ENCODE measurements at places on chromosomes 5 and 9.
A peak's percentile ranks its signal among the peaks of the same experiment; 100 is the strongest.

DNA sequence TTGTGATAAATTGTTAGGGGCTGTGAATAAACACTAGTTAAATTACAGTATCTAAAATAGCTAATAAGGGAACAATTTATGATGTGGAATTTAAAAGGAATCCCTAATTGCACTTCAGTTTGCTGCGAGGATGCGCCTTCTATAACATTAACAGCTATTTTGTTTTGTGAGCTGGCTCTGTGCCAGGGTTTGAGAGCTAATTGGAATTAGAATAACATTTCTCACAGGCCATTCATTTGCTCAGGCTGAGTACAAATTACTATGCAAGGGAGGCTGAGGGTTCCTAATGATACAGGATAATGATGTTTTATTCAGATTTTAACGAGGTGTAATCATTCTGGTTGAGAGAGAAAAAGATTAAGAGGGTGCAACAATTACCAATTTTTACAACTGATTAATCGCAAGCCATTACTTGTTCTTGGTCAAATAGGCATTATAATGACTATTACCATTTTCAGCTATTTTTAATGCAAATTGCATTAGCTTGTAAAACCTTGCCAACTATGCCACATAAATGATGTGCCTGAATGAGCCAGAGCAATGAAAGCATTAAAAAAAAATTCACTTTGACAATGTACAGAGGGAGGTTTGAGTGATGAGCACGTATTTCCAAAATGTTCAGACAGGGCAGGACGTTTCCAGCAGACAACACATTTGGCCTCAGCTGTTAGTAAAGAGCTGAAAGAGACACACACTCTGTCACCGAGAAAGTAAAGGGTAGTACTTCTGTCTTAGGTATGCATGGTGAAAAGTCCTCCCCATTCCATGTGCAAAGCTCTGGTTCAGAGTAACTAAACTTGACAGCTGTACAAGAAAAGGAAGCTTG lies 576.5 kb downstream of the TLE1 start:
- no peak for DNase-seq

DNA sequence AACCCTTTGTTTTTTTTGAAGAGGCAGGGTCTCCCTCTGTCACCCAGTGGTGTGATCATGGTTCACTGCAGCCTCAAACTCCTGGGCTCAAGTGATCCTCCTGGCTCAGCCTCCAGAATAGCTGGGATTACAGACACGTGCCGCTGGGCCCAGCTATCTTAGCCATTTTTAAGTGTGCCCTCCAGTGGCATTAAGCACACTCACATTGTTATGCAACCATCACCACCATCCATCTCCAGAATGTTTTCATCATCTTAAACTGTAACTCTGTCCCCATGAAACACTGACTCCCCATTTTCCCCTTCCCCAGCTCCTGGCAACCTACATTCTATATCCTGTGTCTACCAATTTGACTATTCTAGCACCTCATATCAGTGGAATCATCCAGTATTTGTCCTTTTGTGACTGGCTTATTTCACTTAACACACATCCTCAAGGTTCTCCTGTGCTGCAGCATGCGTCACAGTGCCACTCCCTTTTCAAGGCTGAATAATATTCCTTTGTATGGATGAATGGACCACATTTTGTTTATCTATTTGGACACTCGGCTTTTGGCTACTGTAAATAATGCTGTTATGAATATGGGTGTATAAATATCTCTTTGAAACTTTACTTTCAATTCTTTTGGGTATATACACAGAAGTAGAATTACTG lies 12.5 kb upstream of the RAPGEF1 start:
- no peak for DNase-seq

- no peak for DNase-seq
These were observed 4.1 kb downstream of the NACC2 start for GRCh38 chr9:136090768-136091581.

- no peak for DNase-seq
These were observed 7.0 kb downstream of the NOP16 start for GRCh38 chr5:176381423-176381822.

GRCh38 chr5:9362600-9362999 lies 183.3 kb downstream of the SEMA5A start:
- no peak for DNase-seq

- no peak for DNase-seq
These were observed 11.3 kb downstream of the MYOZ3 start for GRCh38 chr5:150672237-150672883.

DNA sequence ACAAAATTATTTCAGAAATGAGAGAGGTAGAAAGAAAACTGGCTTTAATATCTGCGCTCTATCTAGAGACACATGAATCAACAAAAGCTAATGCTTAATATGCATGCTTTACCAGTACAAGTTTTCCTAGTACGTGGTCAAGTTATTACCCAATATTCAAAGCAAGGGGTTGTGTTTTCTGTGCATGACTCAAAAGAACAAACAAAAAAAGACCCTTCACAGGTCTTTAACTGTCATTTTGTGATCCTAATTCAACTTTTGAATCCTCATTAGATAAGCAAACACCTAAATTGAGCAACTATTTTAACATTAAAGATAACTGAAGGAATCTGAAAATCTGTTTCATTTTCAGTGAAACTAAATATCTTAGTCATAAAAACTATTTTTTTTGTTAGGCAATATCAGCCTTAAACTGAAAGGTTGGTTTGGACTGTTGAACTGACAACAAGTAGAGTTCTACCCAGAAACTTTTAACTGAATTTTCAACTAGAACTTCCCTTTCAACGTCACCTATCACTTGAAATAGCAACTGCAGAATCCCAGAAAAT lies 12.5 kb downstream of the ST8SIA4 start:
- DNase-seq = peak; percentile 34

GRCh38 chr9:133991964-133992779 lies at the start of gene VAV2:
VAV2 (minus strand) TSS chr9:133992324; CDS start chr9:133992278, 46 bp downstream.
- DNase-seq = peak; percentile 20

- no peak for DNase-seq
These were observed 32.7 kb downstream of the TMOD1 start for GRCh38 chr9:97534185-97534584.

GRCh38 chr5:30405821-30406220 lies 787.7 kb upstream of the CDH6 start:
- no peak for DNase-seq

GRCh38 chr9:115525111-115526058 lies 407.4 kb upstream of the TNC start:
- DNase-seq = no peak

GRCh38 chr5:149415066-149415967 lies 36.2 kb upstream of the IL17B start:
- DNase-seq = no peak

DNA sequence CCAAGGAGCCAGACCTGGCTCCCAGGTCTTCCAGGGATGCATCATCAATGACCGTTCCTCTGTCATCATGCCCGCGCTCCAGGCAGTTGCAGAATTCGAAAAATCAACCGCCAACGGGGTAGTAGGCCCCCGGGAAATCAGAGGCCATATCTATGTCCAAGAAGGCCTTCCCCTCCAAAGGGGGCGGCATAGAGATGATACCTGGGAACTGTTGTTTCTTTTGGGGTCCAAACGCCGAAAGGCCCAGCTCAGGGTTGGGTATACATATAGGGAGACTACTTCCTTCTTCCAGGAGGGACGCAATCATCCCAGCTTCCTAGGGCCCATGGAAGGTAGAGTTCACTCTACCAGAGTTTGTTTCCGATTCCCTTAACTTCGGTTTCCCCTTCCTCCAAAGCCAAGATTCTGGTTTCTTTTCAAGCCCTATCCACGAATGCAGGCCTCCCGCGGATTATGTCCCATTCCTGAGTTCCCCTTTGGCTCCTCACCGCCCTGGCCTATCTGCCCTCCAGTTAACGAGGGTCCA lies 754 bp downstream of the DCAF12 start:
- DNase-seq = no peak

DNA sequence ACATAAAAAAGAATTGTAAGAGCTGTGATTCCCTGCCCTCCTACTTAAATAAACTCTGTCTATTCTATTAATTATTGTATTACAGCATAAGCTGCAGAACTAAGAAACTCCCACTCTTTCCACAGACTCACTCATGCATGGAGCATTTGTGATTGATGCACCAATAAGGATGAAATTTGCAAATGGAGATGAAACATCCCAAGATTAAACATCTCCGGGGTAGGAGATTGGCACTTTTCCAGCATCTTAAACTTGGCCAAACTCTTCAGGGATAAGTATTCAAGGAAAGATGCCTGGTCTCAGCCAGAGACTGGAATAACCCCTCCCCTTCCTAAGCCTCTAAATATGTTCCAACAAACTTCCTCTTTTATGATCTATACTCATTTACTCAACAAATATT lies 472.0 kb downstream of the ACTL7B start:
- DNase-seq = no peak

GRCh38 chr5:74639807-74640449 lies 600 bp downstream of the ENC1 start:
- DNase-seq = no peak

- no peak for DNase-seq
These were observed 1.8 kb downstream of the FGF10 start for GRCh38 chr5:44387406-44387805.

DNA sequence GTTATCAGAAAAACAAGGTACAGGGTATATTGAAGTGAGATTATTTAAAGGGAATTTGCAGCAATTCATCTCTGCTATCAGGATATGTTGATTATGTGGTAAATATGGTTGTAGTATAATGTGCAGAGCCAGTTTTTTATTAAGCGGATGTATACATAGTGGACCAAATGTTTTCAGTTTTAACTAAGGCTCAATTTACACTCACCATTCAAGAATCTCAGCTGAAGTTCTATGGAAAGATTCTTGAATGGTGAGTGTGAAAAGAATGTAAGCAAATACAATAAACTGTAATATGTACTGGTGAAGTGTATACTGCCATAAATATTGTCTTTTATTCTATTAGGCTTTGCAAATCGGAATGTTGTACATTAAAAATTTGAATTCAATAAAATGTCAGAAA lies 895.9 kb upstream of the CDH10 start:
- no peak for DNase-seq

DNA sequence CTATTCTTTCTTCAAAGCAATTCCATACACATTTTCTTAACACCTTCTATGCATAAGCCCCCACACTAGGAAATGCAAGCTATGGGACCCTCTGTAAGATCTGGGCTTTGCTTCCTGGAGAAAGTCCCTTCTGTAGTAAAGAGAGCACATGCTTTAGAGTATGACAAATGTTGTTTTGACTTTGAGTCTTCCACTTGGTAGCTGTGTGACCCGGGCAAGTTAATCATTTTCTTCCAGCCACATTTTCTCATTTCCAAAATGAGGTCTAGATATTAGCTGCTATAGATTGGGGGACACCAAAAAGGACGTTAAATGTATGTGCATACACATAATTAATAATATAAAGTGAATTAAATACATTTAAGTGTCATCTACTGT lies 334.0 kb downstream of the NFIB start:
- no peak for DNase-seq

- DNase-seq = peak; percentile 64
These were observed 146.2 kb upstream of the GPR151 start for GRCh38 chr5:146662229-146662628.

DNA sequence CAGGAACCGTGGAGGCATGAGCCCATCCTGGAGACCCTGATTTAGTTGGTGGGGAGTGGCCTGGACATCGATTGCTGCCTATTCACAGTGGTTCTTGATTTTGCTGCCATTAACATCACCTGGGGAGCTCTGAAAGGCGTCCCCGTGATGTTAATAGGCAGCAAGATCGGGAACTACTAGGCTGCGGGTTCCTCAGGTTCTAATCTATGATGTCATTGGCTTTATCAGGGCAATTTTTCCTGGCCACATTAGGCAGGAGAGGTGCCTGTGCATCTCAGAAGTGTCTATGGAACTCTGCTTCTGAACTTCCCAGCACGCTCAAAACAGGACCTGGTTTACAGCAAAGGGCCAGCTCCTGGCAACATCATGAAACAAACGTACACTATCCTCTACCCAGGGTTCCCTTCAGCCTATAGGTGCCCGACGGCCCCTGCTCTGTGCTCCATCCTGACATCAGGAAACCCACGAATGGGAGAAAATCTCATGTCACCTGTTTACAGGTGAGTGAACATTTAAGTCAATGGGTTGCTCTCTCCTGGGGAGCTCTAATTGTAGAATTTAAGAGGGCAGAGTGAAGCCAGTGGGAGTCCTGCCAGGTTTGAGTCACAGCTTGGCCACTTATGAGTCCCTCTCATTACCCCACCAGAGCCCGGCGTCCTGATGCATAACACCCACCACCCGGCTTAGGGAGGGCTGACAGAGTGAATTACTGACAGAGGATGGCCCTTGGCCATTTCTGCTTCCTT lies 49.4 kb downstream of the ROPN1L start:
- DNase-seq = no peak

GRCh38 chr9:20015427-20015931 lies 226.6 kb upstream of the SLC24A2 start:
- DNase-seq = no peak

DNA sequence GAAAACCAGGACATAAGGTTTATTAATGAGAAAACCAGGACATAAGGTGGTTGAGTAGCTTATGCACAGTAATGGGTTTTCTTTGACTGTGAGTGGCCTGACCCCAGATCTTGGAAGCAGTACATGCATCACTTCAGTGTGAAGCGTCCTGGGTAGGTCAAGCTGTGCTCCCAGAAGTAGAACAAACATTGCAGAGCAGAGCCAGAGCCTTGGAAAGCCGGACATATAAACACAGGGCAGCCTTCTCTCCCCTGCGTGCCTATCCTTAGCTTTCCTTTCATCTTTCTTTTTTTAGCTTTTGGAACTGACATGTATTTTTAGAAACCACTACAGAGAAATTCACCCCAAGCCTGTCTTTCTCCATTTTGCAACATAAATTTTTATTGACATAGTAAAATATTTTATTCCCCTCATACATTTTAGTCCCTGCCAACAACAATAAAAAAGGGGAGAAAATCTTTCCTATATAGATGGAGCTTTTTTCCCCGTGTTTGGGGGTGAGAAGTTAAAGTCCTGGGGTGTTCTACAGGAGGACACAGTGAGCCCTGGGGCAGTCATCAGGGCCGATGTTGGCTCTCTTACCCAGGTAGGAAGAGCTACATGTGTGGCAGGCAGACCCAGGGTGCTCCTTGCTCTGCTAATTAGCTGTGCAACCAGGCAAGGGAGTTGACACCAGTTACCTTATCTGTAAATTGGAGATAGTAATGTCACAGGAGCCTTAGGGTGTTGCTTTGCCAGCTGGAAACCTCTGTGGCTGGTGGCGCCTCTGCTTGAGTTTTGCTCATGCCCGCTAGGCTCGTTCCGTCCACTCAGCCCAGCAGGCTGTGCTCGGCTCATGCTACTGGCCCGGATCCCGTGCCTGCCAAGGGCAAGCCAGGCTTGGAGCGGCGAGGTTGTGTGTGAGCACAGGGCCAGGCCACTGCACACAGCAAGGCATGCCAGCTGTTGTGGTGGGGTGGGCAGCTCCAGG lies 389.6 kb downstream of the KDM4C start:
- no peak for DNase-seq
